ENCODE measurements at places on chromosomes 1 and 21.

GRCh38 chr1:202130297-202130721 is 7.6 kb downstream of the GPR37L1 start:
- no peak for DNase-seq

- DNase-seq = no peak
These were observed 233.5 kb downstream of the TRABD2B start for GRCh38 chr1:47763591-47764171.

- no peak for DNase-seq
These were observed 6.2 kb downstream of the DNMT3L start for GRCh38 chr21:44255511-44255981.

DNA sequence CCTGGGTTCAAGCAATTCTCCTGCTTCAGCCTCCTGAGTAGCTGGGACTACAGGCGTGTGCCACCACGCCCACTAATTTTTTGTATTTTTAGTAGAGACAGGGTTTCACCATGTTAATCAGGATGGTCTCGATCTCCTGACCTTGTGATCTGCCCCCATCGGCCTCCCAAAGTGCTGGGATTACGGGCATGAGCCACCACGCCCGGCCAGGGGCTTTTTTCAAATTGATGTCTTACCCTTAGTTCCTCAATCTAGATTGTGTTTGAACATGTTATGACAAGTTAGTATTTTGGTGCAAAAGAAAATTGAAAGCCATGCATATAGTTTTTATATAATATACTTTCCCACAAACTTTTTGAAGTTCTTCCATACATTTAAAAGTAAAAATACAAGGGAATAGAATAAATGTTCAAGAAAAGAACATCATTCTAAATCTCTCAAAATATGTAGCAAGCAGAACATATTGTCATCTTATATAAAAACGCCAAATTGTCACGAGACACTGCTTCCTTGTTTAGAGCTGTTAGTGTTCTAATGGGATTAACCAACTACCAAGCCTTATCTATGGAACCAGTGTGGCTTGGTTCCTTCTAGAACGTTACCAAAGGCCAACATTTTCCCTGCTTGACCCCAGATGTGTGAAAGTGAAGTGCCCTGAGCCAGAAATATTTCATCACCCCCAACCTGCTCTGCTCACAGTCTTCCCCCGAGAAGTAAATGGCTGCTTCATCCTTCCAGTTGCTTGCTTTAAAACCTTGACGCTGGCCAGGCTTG is 9.5 kb upstream of the PLEKHM2 start:
- no peak for DNase-seq

GRCh38 chr1:10160173-10160572 is 50.2 kb upstream of the KIF1B start:
- DNase-seq = no peak

DNA sequence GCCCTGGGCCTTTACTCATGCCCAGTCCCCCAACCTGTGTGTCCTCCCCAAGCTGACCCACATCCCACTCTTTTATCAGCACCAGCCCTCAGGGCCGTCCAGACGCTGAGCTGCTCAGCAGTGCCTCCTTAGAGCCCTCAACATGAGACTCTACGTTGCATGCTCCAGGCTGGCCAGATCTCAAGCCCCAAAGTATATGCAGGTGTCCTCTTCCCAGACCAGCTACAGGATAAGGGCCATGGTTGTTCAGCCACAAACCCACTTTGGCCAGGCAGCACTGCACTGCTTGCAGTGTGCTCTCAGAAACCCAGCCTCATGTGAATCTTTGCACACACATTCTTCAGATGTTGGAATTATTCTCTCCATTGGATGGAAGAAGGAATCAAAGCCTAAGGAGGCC is 6.0 kb downstream of the CITED4 start:
- DNase-seq = no peak

- DNase-seq = no peak
These were observed 48.8 kb upstream of the RAP1A start for GRCh38 chr1:111570781-111571181.

DNA sequence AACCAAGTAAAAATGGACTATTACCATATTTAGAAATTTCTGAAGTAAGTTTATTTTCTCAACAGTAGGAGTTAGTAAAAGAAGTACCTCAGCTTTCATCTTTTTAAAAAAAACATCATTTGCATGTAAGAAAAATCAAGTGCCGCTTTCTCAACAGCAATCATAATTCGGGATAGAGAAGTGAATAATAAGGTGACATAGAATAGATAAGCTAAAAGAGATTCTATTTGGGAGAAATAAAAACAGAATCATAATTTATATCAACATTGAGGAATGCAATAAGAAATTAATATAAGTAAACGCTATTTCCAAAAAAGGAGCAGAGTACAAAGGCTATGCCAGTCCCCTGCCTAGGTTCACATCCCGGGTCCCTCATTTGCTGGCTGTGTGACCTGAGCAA is 330.9 kb upstream of the GREM2 start:
- no peak for DNase-seq

DNA sequence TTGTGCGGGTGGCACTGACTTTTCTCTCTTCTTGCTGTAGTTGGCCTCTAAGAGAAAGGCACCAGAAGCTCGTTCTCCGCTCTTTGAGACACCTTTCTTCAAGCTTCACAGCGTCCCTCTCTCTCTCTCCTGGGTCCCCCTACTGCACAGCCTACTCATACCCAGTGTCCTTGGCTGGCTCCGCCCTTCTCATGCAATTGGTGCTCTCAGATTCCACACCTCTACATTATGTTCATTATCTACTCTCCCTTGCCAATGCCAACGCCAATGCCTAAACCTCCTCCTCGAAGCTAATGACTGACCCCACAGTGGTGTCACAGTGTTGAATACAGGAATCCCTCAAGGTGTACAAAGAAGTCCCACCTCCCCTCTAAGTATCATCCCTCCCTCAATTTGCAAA is 4.8 kb upstream of the DNAJC28 start:
- DNase-seq = no peak

All from right renal cortex interstitium (tissue), 3 donors.